Testis (tissue), 5 donors: ENCODE measurements at places on chromosomes 2 and 18.

DNA sequence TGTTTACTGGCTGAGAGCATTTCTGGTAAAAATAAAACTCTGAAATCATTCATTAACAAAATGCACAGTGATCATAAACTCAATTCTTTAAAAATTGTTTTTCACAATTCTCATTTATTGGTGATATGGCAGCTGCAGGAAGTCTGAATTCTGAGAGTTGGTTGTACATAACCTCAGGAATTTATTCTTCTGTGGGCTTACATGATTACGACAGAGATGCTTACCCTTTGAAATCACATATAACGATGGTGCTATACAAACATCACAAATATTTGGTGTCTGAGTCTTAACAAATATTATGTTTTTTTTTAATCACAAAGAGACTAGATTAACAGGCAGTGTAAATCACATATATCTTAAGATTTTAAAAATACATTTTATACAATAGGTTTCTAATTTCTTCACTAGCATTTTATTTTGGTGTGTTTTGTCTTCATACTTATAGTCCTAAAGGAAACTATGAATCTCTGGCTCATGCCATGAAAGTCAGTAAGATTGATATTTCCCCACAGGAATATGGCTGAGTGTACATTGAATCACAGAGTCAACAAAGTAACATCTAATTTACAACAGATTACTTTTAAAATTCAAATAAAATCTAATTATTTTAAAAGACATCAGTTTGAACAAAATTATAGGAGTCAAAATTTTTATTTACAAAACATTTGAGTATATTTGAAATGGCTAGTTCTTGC is 318.8 kb upstream of the THUMPD2 start:
- no peak overlapping the region for H3K27ac ChIP-seq
- no peaks in the 10 kb centered on the region for H3K4me1 ChIP-seq
- H3K4me3 ChIP-seq: no peak overlapping the region
- H3K27me3 ChIP-seq: no peaks in the 10 kb centered on the region

GRCh38 chr2:11118761-11119160 is 36.5 kb upstream of the SLC66A3 start:
- no peak overlapping the region for H3K27ac ChIP-seq
- no peak overlapping the region for H3K4me3 ChIP-seq
- no peak for DNase-seq
- H3K36me3 ChIP-seq: no peaks in the 10 kb centered on the region
- H3K4me1 ChIP-seq: no peaks in the 10 kb centered on the region
- no peaks in the 10 kb centered on the region for H3K27me3 ChIP-seq

GRCh38 chr2:85813982-85814801 is 60.4 kb downstream of the ATOH8 start:
- H3K36me3 ChIP-seq: no peaks in the 10 kb centered on the region
- no peaks in the 10 kb centered on the region for H3K27me3 ChIP-seq

DNA sequence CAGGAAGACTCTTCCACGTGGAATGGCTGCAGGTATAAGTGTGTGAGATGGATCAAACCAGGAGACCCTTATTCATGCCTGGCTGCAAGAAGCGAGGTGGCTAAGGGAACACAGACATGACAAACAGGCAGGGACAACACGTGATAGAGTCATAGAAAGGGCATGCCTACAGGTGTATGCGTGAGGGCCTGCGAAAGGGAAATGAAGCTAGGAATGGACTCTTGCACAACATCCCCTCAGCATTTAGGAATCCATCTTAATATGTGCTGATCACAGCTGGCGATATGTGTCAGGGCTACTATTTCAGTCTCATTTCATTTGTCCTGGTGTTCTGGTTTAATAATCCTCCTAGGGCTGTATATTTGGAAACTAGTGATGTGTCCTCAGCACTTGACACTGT is 291.2 kb downstream of the MYT1L start:
- no peaks in the 10 kb centered on the region for H3K27me3 ChIP-seq
- no peak for DNase-seq
- H3K27ac ChIP-seq: no peak overlapping the region
- no peaks in the 10 kb centered on the region for H3K36me3 ChIP-seq
- no peaks in the 10 kb centered on the region for H3K4me1 ChIP-seq

- DNase-seq: peak; percentile 60
- H3K27ac ChIP-seq: no peak overlapping the region
- no peaks in the 10 kb centered on the region for H3K36me3 ChIP-seq
- H3K4me3 ChIP-seq: no peak overlapping the region
Measured at GRCh38 chr18:55384551-55385275, 203.3 kb downstream of the TCF4 start.

DNA sequence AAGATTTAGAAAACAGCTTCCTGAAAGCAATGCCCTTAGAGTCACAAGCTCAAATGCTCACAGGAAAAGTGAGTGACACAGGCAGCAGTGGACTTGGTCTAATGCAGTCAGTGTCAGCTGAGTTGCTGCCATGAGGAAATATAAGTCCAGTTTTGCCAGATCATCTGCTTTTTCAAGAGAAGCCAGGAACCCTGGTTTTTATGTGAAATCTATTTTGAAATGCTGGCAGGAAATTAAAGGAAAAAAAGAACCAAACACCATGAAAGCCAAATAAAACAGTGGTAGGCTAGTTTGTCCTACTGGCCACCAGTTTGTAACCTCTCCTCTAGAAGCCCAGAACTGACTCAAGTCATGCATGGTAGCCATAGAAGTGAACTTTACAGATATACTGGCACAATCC is 109.2 kb downstream of the THADA start:
- H3K27ac ChIP-seq: peak overlapping the region; percentile 5
- H3K4me3 ChIP-seq: no peak overlapping the region
- H3K4me1 ChIP-seq: peaks cover 15% of the 10 kb centered on the region
- DNase-seq: peak; percentile 37
- H3K36me3 ChIP-seq: no peaks in the 10 kb centered on the region

GRCh38 chr18:43422518-43422917 is 145.2 kb upstream of the SYT4 start:
- DNase-seq: peak; percentile 34
- no peak overlapping the region for H3K27ac ChIP-seq
- H3K4me3 ChIP-seq: no peak overlapping the region

DNA sequence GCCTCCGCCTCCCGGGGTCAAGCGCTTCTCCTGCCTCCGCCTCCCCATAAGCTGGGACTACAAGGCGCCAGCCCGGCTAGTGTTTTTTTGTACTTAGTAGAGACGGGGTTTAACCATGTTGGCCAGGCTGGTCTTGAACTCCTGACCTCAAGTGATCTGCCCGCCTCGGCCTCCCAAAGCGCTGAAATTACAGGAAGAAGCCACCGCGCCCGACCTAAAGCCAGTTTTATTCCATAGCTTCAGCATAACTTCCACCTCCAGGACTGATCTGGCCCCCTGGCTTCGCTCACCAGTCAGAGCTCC is 783 bp upstream of the TXNL4A start:
- peak overlapping the region; percentile 96 for H3K27ac ChIP-seq
- DNase-seq: no peak
- H3K4me3 ChIP-seq: peak overlapping the region; percentile 99
- H3K36me3 ChIP-seq: no peaks in the 10 kb centered on the region

- H3K36me3 ChIP-seq: no peaks in the 10 kb centered on the region
- peaks cover 10% of the 10 kb centered on the region for H3K4me1 ChIP-seq
- DNase-seq: no peak
- H3K4me3 ChIP-seq: no peak overlapping the region
- H3K27me3 ChIP-seq: no peaks in the 10 kb centered on the region
Measured at GRCh38 chr2:275466-275865, 10.7 kb downstream of the ACP1 start.

GRCh38 chr2:128394007-128394730 is 75.5 kb upstream of the HS6ST1 start:
- no peak for DNase-seq
- no peaks in the 10 kb centered on the region for H3K36me3 ChIP-seq
- H3K27me3 ChIP-seq: no peaks in the 10 kb centered on the region
- H3K4me3 ChIP-seq: no peak overlapping the region
- H3K4me1 ChIP-seq: peaks cover 4% of the 10 kb centered on the region
- no peak overlapping the region for H3K27ac ChIP-seq

DNA sequence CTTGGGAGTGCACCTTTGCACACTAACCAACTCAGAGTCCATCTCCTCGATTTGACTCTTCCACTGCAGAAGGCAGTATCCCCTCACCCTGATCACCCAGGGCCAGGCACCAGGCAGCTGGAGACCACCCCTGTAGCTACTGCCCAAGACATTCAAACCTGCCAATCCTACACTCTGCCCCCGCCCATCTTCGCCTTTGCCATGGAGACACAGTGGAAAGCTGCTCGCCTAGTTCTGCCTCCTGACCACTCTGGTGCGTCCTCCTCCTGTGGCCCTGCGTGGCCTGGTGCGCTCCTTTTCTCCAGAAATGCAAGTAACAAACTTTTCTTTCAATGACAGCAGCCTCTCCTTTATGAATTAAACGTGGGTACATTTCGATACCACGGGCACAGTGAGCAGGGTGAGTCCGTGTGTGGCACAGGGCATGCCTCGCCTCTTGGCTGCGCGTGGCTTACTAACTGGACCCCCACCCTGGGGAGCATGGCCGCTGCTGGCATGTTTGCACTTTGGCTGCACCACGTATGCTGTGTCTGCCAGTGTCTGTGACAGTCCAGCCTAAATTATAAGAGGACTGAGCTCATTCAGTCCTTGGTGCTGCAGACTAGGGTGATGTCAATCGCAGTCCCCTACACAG is 47.6 kb downstream of the LONRF2 start:
- no peak overlapping the region for H3K4me3 ChIP-seq
- H3K27me3 ChIP-seq: no peaks in the 10 kb centered on the region
- DNase-seq: no peak
- no peaks in the 10 kb centered on the region for H3K4me1 ChIP-seq

DNA sequence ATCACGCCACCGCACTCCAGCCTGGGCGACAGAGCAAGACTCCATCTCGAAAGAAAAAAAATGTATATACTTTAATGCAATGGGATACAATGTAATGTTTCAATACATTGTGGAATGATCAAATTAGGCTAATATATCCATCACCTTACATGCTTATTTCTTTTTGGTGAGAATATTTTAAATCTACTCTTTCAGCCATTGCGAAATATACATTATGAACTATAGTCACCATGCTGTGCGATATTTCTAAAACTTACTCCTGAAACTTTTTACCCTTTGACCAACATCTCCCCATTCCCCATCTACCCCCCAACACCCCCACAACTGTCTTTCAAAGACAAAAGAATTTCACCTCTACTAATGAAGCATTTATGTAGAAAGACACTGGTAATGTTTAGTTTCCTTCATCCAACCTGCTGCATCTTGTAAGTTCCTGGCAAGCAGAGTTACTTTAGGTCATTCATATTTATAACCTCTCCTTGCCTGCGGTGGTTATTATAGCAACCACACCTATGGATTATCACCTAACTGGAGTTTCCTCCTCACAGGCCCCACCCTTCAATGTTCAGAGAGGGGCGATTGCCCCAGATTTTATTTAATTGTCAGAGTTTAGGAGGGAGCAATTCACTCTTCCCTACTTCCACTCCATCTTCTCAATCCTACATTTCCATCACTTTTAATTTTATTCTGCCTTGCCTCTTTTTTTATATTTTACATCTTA is 1.2 kb upstream of the ME2 start:
- H3K27me3 ChIP-seq: no peaks in the 10 kb centered on the region
- H3K27ac ChIP-seq: no peak overlapping the region
- no peaks in the 10 kb centered on the region for H3K4me1 ChIP-seq
- no peak overlapping the region for H3K4me3 ChIP-seq

DNA sequence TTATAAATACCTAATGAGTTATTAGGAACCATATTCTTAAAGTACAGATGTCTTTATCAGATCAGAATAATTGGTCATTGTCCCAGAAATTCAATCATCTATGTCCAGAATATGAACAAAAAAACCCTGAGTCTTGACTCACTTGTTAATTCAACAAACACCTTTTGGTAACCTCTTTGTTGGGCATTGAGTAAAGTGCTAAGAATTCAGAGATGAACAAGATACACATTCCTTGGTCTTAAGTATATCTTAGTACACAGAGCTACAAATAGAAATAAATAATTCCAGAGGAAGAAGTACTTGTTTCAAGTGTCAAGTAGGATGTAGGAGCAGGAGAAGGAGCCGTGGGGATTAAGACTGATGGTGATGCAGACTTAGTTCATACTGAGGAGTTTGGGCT is 798.1 kb downstream of the CPS1 start:
- DNase-seq: no peak
- H3K36me3 ChIP-seq: no peaks in the 10 kb centered on the region
- no peaks in the 10 kb centered on the region for H3K27me3 ChIP-seq
- no peak overlapping the region for H3K4me3 ChIP-seq
- no peak overlapping the region for H3K27ac ChIP-seq
